ENCODE measurements at places on chromosomes 1 and 21. TPM values are rescaled to one million over a fixed set of nuclear protein-coding genes. Genes with fewer than 3 reads are reported as not detected.

DNA sequence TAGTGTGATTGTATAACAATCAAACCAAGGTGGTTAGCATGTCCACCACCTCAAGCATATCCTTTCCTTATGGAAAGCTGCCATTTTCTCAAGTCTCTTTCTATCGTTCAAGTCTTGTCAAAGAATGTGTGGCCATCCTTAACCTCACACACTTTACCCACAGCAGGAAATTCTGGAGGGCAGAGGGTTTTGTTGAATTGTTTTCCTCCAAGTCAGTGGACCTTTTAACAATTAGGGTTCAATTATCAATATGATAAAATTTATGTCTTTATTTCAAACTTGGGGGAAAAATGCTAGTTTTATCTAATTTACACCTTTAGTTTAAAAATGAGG is 14.2 kb upstream of the PTPRC start:
- no peak for DNase-seq

- peak; percentile 87 for DNase-seq
These were observed 37.7 kb upstream of the KCNJ15 start for GRCh38 chr21:38219049-38219628.

DNA sequence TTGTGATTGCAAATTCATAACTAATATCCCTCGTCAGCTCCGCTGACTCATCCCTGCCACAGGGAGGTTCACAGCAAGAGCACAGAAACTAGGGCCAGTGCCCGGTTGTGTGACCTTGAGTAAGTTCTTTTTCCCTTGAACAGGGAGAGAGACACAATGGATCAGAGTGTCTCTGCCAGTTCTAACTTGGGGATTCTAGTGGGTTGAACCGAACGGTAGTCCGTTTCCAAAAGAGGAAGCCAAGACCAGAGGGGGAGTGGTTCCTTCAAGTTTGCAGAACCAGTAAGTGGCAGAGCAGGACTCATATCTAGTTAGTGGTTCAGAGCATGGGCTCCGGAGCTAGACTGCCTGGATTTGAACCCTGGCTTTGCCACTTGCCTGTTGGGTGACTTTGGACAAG is 4.9 kb upstream of the SHISA4 start:
- DNase-seq = no peak

DNA sequence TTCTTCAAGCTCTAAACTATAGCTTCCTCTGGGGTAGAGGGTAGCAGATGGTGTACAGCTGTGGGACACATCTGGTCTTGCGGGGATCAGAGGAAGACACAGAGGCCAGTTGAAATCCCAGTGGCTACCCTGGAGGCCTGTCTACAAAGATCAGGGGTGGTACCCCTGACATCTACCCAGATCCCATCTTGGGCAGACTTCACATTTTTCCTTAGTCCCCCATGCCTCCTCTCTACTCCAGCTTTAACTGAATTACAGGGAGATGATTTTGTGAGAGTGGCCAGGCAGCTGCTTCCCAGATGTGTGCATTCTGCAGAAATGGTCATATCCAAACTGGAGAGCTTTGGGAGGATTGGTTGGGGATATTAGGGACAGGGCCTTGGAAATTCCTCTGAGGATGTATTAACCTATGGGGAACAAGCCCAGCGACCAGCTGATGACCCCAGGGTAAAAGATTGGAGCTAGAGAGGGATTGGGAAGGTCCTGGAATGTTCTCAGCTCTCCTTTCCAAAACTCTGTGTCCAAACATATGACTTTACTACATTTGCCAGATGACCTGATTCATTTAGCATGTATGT is 9.6 kb upstream of the CD34 start:
- DNase-seq = no peak

DNA sequence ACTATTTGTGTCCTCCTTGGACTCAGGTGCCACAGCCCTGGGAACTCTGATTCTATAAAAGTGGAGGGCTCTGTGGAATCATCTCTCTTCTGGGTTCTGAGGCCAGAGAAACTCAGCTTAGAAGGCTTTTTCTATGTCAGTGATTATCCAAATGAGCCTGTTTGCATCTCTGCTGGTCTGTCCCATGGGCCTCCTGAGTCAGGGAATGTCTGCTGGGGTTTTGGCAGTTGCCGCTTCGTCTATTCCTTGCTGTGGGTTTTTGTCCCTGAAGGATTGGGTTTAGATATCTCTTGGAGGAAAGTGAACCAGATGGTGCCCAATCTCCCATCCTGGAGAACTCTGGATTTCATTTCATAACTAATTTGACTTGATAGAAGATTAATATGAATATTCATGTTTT is 297.6 kb downstream of the HHAT start:
- no peak for DNase-seq

DNA sequence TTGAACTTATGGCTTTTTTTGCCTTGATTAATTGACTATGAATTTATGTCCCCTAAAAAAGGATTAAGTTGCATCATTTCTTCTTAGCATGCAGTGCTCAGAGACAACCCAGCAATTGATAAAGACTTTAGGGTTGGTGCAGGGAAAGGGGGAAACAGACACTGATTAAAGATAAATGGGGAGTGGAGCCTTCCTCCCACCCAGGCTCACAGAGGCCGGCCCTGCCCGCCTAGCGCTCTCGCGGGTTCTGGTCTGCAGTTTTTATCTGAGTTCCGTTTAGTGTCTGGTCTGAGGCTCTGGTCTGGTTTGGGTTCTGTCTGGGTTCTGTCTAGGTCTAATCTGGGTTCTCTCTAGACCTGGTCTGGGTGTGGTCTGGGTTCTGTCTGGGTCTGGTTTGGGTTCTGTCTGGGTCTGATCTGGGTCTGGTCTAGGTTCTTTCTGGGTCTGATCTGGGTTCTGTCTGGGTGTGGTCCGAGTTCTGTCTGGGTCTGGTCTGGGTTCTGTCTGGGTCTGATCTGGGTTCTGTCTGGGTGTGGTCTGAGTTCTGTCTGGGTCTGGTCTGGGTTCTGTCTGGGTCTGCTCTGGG is 48.1 kb downstream of the ABCG1 start:
- DNase-seq = no peak

The S100A9 gene
- total RNA-seq = not detected

The FOXD2 gene
- not detected for total RNA-seq

DNA sequence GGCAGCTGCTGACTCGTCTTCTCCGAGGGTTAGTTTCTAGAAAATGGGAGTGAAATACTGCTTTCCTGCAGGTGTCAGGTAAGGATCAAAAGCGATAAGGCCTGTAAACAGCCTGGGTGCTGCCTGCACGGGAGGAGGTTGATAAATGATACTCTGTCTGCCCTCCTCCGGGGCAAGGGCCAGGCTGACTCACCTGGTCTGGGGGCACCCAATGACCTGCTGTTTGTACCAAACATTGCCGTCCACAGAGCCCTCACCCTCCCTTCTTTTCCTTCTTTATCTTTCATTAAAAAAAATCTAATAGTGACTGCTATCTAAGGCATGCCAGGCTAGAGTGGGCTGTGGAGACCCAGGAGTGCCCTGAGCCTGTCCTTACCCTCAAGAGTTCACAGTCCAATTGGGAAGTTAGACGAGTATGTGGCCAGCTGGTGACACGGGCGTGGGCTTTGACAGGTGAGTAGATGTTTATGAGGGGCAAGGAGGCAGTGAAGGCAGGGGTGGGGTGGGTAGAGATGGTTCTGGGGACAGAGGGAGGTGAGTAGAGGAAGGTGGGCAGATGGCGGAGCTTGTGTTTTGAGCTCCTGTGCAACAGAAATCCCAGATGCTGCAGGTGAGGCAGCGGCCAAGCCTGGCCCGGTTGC is 16.2 kb downstream of the EDN2 start:
- DNase-seq = no peak

- no peak for DNase-seq
These were observed 758.1 kb upstream of the TPTE start for GRCh38 chr21:9763306-9763705.

DNA sequence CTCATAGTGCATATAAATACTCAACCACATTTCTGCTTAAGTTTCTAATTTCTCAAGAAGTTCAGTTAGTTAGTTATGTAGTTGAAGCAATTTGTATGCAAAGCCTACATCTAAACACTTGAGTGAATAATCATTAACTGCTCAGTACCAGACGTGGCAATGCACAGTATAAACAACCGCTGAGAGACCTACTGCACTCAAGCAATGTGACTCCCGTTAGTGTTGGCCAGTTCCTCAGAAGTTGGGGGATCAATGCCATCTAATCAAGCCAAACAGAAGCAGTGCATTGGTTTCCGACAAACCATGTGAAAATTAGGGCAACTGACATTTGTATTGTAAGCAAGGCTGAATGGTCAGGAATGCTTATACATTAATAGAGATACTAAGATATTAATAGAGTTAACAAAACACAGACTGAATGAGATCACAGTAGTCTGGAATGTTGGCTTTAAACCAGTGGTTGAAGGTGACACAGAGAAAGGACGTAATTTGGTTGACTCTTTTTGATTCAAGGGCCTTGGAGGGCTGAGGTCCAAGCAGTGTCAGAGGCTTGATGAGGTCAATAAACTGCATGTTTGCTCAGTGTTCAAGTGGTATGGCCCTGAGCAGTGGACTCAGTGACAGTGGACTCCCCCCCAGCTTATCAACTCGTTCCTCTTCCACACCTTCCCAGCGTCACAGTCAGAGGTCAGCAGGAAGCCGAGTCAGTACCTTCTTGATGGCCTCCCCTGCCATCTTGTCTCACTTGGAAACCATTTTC is 255.5 kb downstream of the CTH start:
- no peak for DNase-seq

- no peak for DNase-seq
These were observed 33.7 kb downstream of the XCL2 start for GRCh38 chr1:168509875-168510791.

The L1TD1 gene
- total RNA-seq = 441 TPM

- DNase-seq = no peak
These were observed 681.2 kb downstream of the PLPP3 start for GRCh38 chr1:55898181-55898580.

- peak; percentile 13 for DNase-seq
These were observed 11.4 kb upstream of the ZSCAN20 start for GRCh38 chr1:33460947-33461629.

GRCh38 chr21:44090325-44090724 is 16.9 kb upstream of the PWP2 start:
- DNase-seq = peak; percentile 23

DNA sequence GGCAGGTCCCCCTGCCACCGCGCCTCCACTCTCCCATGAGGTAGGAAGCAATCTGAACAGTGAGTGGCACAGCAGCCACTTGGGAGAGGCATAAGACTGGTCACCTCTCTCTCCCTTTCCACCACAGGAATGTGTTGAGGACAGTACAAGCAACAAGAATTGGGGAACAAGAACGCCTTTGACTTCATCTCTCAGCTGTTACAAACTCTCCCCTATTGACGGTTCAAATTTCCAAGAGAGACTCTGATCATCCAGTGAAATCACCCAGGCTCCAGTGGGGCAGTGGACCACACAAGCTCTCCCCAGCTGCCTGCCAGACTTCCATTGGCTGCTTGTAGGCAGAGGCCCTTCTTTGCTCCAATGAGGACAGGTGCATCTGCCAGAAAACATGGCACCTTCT is 249.9 kb upstream of the JUN start:
- no peak for DNase-seq

- no peak for DNase-seq
These were observed 20.6 kb upstream of the PGD start for GRCh38 chr1:10378081-10378841.

DNA sequence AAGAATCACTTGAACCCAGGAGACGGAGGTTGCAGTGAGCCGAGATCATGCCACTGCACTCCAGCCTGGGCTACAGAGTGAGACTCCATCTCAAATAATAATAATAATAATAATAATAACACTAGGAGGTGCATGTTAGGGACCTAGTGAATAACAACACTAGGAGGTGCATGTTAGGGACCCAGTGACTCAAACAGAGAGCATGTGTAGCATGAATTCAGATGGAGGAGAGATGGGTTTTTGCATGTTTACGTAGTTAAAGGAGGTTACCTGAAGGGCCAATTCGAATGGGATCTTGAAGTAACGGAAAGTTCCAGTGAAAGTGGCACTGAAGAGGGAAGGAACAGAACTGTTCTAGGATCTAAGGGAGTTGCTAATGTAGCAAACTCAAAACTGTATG is 7.1 kb upstream of the KCNK1 start:
- no peak for DNase-seq

The KRTAP11-1 gene
- total RNA-seq = not detected

GRCh38 chr1:201726700-201727099 is 102.3 kb upstream of the IPO9 start:
- DNase-seq = no peak
